Posterior vena cava (tissue), 2 donors: ENCODE measurements at places on chromosomes 1 and 21. TPM values are rescaled to one million over a fixed set of nuclear protein-coding genes. Genes with fewer than 3 reads are reported as not detected.

GRCh38 chr1:209015092-209015491 is 568.4 kb upstream of the CAMK1G start:
- DNase-seq: no peak

GRCh38 chr1:207828485-207829158 is 76.8 kb downstream of the CD46 start:
- peak; percentile 92 for DNase-seq

DNA sequence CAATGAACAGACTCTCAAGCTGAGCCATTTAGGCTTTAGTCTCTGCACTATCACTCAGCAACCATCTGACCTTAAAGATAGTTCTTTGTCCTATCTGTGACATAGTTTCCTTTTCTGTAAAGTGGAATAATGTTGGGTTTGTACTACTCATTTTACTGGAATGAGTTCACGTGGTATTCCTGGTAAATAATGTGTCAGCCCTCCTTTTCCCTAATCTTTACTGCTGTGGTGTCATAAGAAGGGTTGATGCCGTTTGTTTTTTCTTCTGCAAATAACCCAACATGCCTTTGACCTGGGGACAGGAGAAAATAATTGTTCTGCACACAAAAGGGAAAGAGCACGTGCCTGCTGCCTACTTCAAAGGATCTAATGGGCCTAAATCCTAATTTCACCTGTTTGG is 297.8 kb downstream of the BRINP3 start:
- no peak for DNase-seq

DNA sequence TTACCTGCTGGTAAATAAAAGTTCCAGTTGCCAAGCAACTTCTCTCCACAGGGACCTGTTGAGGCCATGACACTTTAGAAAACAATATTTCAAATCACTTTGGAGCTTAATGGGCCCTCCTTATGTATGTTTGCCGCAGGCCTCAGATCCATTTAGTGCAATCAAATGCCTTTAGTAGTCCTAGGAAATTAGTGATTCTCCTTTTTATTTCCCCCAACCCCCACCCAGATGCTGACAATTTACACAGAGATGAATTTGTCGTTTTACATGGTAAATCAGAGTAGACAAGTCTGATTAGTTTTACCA is 83.6 kb downstream of the CLIC4 start:
- DNase-seq: no peak

GRCh38 chr1:203668401-203668800 is 41.8 kb downstream of the ATP2B4 start:
- no peak for DNase-seq

DNA sequence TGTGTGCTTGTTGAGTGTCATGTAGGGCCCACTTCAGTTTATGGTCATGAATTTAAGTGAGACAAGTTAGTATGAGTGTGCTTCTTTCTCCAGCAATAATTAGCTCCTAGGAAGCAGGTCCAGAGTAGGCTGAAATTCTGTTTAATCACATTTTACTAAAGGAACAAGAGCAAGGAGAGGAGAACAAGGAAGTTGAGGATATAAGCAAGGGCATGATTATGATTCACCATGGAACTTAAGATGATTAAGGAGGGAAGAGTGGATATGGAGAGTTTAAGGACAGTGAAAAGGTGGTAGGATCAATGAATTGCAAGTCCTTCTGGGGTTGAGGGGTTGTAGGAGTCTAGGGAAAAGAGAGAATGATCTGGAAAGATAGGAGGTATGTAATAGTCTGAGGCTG is 3.1 kb upstream of the DIPK1A start:
- DNase-seq: no peak

NES gene
- total RNA-seq: 142 TPM

LEFTY1 gene
- 0.28 TPM for total RNA-seq
